ENCODE measurements at places on chromosomes 5 and 9.

GRCh38 chr5:122153774-122154173, 24.4 kb downstream of the ZNF474 start:
- DNase-seq, result no peak

- no peak for DNase-seq
These were observed 431.0 kb upstream of the MEF2C start for GRCh38 chr5:89313804-89314588.

DNA sequence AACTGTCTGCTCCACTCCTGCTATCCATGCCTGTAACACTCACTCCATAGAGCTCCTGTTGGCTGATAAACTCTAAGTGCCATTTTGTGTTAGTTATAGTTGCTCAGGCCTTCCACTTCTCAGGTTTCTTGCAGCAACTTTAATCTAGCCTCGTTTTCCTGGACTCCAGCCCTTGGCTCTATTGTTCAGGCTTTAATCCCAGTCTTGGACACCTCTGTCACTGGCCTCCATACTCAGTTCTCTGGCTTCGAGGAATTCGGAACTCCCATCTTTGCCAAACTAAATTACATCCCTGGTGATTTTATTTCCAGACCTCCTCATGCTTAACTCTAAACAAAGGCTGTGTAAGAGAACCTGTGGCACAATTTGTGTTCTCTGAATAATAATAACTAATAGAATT, 39.8 kb downstream of the EMB start:
- DNase-seq, result no peak

GRCh38 chr5:147555176-147555575, 45.3 kb upstream of the DPYSL3 start:
- DNase-seq, result no peak

DNA sequence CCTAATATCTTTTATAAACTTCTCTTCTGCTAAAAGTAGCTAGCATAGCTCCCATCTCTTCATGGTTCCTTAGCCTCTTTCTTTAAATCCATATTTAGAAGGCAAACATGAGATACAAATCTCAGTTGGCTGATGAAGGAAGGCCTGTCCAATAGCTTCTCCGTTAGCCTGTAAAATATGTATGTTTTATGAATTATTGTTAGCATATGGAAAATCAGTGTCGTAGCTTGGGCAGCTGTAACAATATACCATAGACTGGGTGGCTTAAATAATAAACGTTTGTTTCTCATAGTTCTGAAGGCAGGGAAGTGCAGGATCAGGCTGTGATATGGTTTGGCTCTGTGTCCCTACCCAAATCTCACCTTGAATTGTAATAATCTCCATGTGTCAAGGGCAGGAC, 63.8 kb downstream of the PBX3 start:
- no peak for DNase-seq

DNA sequence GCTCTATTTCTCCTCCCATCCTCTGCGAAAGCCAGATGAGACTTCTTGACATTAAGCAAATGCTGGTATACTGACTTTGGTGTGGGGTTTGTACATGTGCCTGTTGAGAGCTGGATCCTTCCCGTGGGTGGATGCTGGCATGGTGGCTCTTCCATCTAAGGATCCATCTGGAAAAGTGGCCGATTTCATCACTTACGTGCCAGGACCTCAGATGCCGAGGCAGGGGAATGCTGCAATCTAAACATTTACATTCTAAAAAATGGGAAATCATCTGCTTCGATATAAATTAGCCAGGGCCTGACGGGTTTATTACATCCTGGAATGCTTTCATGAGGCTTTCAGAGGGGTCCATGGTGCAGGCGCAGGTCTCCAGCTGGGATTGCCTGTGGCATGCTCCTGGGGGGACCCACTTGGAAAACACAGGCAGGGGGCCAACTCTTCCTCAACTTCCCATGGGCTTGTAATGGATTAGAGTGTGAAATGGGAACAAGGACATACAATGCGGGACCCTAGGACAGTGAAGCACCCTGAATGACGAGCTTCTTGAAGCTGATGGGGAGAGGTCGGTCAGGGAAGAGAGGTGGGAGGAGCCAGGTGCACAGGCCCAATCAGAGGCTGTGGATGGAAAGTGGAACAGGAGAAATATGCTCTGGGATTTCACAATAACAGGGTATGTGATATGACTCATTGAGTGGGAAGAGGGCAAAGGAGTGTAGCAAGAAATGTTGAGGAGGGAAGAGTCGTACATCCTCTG, 105.5 kb upstream of the PITX1 start:
- DNase-seq, result no peak

GRCh38 chr9:137174722-137175293, 3.0 kb upstream of the TMEM210 start:
- peak; percentile 31 for DNase-seq
